ENCODE measurements at places on chromosomes 13 and 19.

DNA sequence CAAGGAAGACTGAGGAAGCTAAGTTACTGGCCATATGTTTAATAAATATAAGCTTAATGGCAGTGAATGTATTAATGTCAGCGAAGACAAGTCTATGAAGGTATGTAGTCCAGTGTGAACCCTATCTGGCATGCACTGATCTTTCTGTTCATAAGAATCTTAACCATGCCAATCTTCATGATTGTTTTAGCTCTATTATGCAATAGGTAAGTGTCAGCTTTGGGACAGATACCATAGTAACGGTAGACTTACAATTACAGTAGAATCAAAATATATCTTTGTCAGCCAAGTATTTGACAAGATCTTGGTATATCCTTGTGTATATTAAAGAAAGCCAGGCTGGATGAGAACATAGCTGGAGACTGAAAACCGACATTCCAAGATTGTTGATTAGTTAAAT, 428.5 kb downstream of the SPRY2 start:
- no peaks in the 10 kb centered on the region for H3K27me3 ChIP-seq
- no peak overlapping the region for H3K27ac ChIP-seq
- H3K4me3 ChIP-seq, result no peak overlapping the region
- DNase-seq, result no peak
- no peaks in the 10 kb centered on the region for H3K4me1 ChIP-seq

GRCh38 chr19:10505583-10506229, 2.5 kb upstream of the KEAP1 start:
- H3K27ac ChIP-seq, result no peak overlapping the region
- H3K27me3 ChIP-seq, result peaks cover 12% of the 10 kb centered on the region
- H3K36me3 ChIP-seq, result no peaks in the 10 kb centered on the region

DNA sequence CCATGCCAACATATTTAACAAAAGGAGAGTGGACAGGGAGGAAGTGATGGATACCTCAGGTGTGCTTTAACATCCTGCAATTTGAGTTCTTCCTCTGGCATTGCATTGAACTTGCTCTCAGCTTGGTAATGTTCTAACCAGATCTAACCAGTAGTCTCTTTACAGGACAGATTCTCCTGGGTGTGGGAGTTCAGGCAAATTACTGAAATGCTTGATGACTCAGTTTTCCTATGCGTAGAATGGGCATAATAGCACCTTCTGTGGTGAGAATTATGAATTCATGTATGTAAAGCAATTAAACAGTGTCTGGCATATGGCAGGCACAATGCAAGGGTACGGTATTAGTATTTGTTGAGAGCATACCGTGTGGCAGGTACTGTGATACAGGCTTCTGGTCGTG, 3.6 kb downstream of the AKAP11 start:
- no peak for DNase-seq
- peaks cover 45% of the 10 kb centered on the region for H3K4me1 ChIP-seq
- H3K27ac ChIP-seq, result no peak overlapping the region
- H3K36me3 ChIP-seq, result no peaks in the 10 kb centered on the region
- H3K4me3 ChIP-seq, result no peak overlapping the region

DNA sequence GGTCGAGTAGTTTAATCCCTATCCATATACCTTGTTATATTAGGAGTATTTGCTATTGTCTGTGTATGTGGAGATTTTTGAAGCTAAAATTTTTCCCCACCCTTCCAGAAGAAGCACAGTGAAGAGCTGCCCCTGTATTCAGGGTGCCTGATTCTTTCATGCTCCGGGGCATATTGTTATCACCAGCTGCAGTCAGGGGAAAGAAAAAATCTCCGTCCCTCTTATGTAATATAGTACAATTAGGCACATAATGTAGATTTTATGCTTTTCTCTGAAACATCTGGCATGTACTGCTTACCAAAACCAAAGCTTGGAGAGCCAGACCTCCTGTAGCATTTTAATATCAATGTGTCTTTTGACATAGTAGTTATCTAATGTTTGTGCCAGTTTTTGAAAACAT, 214.9 kb upstream of the EDNRB start:
- H3K4me1 ChIP-seq, result no peaks in the 10 kb centered on the region
- H3K27ac ChIP-seq, result no peak overlapping the region
- H3K27me3 ChIP-seq, result no peaks in the 10 kb centered on the region
- no peak for DNase-seq
- no peak overlapping the region for H3K4me3 ChIP-seq

- H3K4me1 ChIP-seq, result no peaks in the 10 kb centered on the region
- peaks cover 5% of the 10 kb centered on the region for H3K27me3 ChIP-seq
- no peak overlapping the region for H3K4me3 ChIP-seq
- H3K36me3 ChIP-seq, result no peaks in the 10 kb centered on the region
- no peak for DNase-seq
- no peak overlapping the region for H3K27ac ChIP-seq
Observed at GRCh38 chr13:108940121-108940520, 310.7 kb downstream of the MYO16 start.

GRCh38 chr19:9906475-9907087, 29.7 kb downstream of the OLFM2 start:
- DNase-seq, result no peak
- H3K4me3 ChIP-seq, result no peak overlapping the region
- peaks cover 3% of the 10 kb centered on the region for H3K4me1 ChIP-seq
- peaks cover 3% of the 10 kb centered on the region for H3K27me3 ChIP-seq
- H3K27ac ChIP-seq, result no peak overlapping the region

DNA sequence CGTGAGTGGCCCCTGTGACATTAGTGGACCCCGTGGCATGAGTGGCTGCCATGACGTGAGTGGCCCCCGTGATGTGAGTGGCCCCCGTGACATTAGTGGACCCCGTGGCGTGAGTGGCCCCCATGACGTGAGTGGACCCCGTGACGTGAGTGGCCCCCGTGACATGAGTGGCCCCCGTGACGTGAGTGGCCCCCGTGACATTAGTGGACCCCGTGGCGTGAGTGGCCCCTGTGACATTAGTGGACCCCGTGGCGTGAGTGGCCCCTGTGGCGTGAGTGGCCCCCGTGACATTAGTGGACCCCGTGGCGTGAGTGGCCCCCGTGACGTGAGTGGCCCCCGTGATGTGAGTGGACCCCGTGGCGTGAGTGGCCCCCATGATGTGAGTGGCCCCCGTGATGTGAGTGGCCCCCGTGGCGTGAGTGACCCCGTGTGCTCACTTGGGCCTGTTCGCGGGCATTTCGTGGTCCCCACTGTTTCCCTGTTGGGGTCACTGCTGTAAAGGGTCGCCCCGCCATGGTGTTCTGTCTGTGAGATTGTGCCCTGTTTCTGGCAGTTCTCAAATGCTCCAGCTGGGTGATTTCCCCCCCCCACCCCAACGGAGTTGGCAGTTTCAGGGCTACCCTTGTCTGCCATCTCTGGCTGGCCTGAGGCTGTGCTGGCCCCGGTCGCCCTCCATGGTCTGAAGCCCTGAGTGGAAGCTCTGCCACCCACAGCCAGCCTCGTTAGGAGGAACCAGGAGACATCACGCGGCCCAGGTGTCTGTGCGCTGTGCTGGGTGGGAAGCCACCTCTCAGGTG, 64.2 kb downstream of the MCF2L start:
- no peak overlapping the region for H3K27ac ChIP-seq
- no peak overlapping the region for H3K4me3 ChIP-seq
- H3K27me3 ChIP-seq, result no peaks in the 10 kb centered on the region
- no peak for DNase-seq
- peaks cover 7% of the 10 kb centered on the region for H3K4me1 ChIP-seq
- H3K36me3 ChIP-seq, result no peaks in the 10 kb centered on the region

DNA sequence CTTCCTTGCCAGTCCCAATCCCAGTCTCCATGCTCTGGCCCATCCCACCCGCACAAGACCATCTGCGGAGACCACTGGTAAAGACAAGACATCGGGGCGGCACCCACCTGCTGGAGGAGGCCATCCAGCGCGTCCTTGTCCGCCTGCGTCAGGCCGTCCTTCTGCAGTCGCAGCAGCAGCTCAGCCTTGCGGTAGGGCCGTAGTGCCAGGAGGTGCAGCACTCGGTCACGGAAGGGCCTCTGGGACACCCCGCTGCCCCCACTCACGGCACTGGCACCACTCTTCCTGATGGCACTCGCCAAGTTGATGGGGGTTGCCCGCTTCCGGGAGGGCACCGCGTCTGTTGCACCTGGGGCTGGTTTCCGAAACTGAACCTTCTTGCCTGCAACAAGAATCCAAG, 23.5 kb upstream of the ISYNA1 start:
- no peaks in the 10 kb centered on the region for H3K27me3 ChIP-seq
- H3K36me3 ChIP-seq, result peaks cover 58% of the 10 kb centered on the region
- peaks cover 62% of the 10 kb centered on the region for H3K4me1 ChIP-seq
- peak overlapping the region; percentile 82 for H3K27ac ChIP-seq

DNA sequence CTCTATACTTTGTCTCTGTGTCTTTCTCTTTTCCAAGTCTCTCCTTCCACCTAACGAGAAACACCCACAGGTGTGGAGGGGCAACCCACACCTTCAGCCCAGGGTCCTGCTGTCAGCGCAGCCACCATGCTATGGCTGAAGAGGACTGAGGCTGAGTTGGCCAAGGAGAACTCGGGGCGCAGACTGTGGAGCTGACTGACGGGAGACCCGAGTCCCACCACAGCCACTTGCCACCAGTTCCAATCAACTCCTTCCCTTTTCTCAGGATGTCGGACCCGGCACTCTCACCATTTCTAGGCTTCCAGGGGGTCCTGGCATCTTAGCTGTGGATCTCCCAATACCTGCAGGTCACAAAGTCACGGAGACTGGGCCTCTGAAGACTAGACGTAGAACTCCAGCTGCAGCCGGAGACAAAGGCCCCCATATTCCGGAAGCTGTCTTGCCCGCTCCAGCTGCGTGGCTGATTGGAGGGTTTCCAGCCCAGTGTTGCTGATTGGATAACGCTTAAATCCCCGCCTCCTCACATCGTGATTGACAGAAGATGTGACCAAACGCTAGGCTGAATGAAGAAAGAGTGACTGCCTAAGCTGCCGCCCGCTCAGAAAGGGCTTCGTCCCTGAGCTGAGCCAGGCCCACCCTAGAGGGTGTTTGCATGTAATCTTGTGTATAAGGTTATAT, 63.6 kb downstream of the ZNF429 start:
- no peaks in the 10 kb centered on the region for H3K4me1 ChIP-seq
- H3K27ac ChIP-seq, result no peak overlapping the region
- no peaks in the 10 kb centered on the region for H3K27me3 ChIP-seq
- H3K36me3 ChIP-seq, result no peaks in the 10 kb centered on the region

GRCh38 chr19:8454218-8454617, 9.4 kb downstream of the HNRNPM start:
- H3K27me3 ChIP-seq, result no peaks in the 10 kb centered on the region
- H3K4me1 ChIP-seq, result peaks cover 67% of the 10 kb centered on the region
- no peak overlapping the region for H3K27ac ChIP-seq

DNA sequence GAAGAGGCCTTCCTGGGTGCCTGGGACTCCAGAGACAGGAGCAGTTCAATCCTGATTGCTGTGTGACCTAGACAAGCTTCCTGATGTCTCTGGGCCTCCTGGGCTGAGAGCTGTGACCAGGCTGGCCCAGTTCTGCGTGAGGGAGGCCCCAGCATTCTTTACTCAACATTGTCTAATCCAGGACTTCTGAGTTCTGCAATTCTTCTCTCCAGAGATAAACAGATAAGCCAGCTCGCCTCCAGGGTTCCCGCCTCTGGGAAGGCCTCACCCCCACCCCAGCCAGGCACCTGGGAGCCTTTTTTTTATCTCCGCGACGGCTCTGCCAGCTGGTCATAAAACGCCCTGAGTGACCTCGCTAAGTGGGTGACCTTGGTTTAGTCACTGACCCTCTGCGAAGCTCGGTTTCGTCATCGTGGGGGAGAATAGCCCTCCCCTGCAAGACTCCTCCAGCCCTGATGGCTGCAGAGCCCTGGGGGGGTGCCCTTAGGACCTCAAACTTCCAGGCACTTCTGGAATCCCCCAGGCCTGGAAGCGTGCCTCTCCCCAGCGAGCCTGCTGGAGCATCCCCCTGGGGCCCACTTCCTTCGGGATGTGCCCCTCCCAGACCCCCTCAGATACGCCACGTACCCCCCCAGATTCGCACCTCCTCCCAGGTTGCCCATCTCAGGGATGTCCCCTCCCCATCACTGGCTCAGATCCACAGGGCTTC, 1.9 kb downstream of the SULT2B1 start:
- no peak overlapping the region for H3K27ac ChIP-seq
- no peaks in the 10 kb centered on the region for H3K27me3 ChIP-seq
- H3K36me3 ChIP-seq, result no peaks in the 10 kb centered on the region
- no peak for DNase-seq

DNA sequence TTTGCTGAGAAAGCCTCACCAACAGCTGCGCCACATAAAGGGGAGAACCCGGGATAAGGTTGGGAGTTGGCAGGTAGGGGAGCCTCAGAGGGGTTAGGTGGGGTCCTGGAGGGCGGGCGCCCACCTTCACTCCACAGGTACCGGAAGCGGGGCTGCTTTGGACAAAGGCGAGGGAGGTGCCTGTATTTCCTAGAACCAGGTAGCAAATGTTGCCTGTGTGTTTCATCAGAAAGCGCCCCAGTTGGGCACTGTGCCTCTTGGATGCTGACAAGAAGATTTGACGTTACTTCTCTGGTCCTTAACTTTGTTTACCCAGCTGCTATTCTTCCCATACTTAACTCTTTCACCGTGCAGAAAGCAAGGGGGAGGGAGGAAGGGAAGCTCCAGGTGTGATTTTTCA, 278.9 kb downstream of the ZNF536 start:
- H3K4me1 ChIP-seq, result no peaks in the 10 kb centered on the region
- H3K27me3 ChIP-seq, result peaks cover 66% of the 10 kb centered on the region
- no peak overlapping the region for H3K4me3 ChIP-seq

DNA sequence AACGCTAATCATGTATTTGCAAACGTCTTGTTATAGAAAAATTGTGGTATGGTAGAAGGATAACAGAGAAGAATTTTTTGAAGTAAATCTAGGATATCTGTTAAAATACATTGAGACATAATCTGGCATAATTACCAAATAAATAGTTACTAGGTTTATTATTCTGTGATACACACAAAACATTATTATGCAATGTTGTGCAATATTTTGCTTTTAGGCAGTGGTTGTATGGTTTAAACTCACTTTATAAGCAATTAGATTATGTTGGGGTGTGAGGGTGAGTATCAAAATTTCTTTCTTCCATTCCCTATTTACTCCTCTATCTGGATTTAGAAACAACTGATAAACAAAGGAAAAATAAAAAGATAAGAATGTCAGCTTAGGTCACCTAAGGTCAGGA, 385.6 kb downstream of the SLITRK6 start:
- H3K27ac ChIP-seq, result no peak overlapping the region
- no peak overlapping the region for H3K4me3 ChIP-seq
- H3K36me3 ChIP-seq, result no peaks in the 10 kb centered on the region
- no peaks in the 10 kb centered on the region for H3K4me1 ChIP-seq

DNA sequence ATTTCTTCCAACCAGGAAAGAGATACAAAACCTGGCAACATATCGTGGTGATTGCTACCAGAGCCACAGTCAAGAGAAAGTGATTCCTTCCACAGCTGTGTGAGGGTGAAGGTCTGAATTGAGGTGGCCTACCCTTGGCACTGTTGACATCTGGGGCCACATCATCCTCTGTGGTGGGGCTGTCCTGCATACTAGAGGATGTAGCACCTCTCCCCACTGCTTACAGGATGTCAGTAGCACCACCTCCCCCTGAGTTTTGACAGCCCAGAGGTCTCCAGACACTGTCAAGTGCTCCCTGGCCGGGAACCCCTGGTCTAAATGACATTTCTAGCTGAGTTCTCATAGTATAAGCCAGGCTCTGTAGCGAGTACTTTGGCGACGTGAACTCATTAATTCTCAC, 15.5 kb downstream of the PTGER1 start:
- DNase-seq, result no peak
- no peak overlapping the region for H3K27ac ChIP-seq
- H3K36me3 ChIP-seq, result peaks cover 40% of the 10 kb centered on the region
- no peaks in the 10 kb centered on the region for H3K27me3 ChIP-seq

All from suprapubic skin (tissue), 4 donors.